ENCODE measurements at places on chromosomes 3 and 15.

DNA sequence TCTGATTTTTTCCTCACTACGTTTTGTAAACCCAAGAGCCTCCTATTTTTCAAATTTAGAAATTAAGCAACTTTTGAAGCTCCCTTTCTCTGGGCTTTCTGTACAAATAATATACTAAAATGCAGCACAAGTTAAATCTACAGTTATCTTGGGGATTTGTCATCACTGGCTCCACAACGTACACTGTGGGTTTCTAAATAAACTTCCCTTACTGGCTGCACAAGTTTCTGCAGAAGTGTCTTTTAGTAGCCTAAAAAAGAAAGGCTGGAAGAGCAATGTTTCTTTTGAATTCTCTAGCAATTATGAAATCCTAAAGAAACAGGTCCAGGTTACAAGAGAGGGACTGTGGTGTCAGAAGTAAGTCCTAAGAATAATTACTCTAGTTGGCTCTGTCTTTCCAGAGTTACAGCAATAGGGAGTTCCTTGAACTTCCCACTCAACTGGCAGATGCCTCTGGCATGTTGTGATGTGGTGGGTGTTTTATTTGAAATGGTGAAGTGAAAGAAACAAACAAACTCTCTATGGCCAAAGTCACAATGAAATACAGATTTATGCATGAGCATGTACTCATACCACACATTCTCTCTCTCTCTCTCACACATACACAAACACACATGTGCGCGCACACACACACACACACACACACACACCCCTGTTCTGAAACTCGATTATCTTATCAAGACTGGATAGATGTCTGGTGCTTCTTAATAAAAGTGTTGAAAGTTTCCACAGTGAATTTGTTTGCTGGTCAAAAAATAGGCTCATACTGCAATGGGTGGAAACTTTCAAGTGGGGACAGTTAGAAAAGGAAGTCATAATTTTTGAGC is 198.2 kb downstream of the SSR3 start:
- DNase-seq = no peak

DNA sequence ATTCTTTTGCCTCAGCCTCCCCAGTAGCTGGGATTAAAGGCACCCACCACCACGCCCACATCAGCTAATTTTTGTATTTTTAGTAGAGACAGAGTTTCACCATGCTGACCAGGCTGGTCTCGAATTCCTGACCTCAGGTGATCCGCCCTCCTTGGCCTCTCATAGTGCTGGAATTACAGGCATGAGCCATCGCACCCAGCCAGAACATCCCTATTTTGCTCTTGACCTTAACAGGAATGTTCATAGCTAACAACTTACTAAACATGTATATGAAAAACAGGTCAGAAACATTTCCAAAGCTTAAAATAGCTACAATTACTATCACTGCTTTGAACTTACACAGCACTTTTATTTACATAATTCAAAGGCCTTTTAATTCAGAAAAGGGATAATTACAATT is 33.7 kb downstream of the UQCC5 start:
- peak; percentile 78 for DNase-seq

GRCh38 chr15:52171386-52171785 is 19.8 kb downstream of the GNB5 start:
- no peak for DNase-seq

- peak; percentile 63 for DNase-seq
Measured at GRCh38 chr3:99753268-99753975, 64.2 kb upstream of the CMSS1 start.
